ENCODE measurements at places on chromosomes 13 and 19. TPM values are rescaled to one million over a fixed set of nuclear protein-coding genes. Genes with fewer than 3 reads are reported as not detected.

GRCh38 chr13:112069845-112070251 is 2.9 kb downstream of the SOX1 start:
- no peak for DNase-seq

- DNase-seq = no peak
Measured at GRCh38 chr13:25899952-25900351, 151.9 kb downstream of the SHISA2 start.

GRCh38 chr13:110562036-110562597 is 595 bp upstream of the RAB20 start:
- DNase-seq = peak; percentile 58

DNA sequence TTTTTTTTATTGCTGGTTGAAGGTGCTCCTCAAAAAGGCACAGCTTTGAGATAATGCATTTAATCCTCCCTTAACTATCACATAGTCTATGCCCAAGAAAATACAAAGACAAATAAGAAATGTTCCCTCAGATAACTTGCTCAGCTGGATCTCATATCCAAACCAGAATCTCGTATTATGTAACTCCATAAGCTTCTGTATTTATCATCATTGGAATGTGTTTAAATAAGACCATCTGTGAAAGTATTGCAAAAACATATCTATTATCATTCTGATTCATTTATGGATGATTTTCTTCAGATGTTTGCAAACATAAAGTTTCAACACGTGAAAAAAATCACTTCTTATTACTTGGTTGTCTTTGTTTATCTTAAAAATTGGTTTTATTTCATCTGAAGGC is 190.9 kb downstream of the IRS2 start:
- no peak for DNase-seq

DNA sequence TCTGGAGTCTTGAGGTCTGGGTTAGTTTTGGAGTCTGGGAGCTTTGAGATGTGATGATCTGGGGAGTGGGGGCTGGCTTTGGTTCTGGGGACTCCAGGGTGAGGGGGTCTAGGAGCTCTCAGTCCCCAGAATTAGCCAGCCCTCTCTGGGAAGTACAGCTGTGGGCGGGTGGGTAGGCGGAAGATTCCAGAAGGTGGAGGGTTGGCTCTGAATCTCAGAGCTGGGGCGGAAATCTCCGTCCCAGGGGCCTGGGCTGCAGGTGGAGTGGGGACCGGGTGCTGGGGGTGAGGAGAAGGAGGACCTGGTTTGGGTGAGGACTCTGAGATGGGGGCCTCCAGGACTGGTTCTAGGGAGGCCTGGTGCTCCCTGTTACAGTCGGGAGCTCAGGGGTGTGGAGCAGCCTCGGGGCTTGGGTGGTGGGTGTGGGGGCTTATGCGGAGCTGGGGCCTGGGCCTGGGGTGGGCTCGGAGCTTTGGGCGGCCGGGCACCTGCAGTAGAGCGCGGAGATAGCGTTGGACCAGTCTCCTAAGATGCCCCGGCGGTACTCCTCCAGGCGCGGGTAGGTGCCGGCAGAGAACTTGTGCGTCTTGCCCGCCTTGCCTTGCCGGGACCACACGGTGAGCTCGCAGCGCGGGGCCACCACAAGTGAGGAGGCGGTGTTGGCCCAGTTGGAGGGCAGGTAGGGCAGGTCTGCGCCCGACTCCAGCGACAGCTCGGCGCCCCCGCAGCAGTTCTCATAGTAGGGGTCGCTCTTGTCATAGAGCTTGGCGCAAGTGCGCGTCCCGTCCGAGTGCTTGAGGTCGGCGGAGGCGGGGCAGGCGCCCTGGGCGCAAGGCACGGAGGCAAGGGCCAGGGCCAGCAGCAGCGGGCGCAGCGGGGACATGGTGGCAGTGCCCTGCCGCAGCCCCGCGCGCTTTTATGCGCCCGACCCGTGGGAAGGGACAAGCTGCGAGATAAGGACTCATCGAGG is at the start of gene SYCN:
Gene SYCN, minus strand, starts transcription at position 892 of the 970 bp plus-strand sequence. Its CDS starts 9 bp downstream, at position 883.
- no peak for DNase-seq

- DNase-seq = no peak
Measured at GRCh38 chr13:42035905-42036521, 12.4 kb upstream of the DGKH start.

DNA sequence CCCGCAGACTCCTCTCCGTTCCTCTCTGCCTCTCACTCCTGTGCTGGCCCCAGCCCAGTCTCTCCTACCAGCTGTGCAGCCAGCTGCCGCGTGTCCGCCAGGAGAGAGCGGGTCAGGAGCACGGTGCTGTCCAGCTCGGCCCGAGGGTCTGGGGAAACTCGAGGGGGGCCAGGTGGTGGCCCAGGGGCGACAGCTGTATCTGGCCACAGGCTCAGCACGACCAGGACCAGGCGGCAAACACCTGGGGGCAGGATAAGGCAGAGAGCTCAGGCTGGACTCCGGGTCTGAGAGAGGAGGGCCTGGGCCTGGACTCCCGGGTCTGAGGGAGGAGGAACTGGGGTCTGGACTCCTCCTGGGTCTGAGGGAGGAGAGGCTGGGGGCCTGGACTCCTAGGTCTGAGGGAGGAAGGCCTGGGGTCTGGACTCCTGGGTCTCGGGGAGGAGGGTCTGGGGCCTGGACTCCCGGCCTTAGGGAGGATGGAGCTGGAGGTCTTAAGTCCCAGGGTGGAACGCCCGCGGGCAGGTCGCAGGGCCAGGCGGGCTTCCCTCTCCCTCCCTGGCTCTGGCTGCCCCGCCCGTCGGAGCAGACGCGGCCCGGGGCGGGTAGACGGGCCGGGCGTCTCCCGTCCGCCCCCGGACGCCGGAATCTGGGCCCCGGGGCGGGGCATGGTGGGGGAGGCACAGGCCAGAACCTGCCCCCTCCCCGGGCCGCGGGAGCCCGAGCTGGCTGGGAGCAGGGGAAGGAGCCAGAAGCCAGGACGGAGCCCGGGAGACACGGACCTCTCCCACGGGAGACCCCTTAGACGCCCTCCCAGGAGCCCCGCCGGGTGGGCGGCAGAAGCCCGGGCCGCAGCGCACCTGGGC is 1.3 kb downstream of the IL11 start:
- peak; percentile 61 for DNase-seq

- no peak for DNase-seq
Measured at GRCh38 chr19:23509686-23510450, 114.6 kb upstream of the ZNF91 start.

GRCh38 chr13:103694471-103694870 is 628.3 kb upstream of the SLC10A2 start:
- peak; percentile 8 for DNase-seq

- DNase-seq = peak; percentile 94
Measured at GRCh38 chr19:6021878-6022569, 44.1 kb upstream of the RANBP3 start.

GRCh38 chr19:41131186-41131585 is 17.0 kb downstream of the CYP2F1 start:
- no peak for DNase-seq

DNA sequence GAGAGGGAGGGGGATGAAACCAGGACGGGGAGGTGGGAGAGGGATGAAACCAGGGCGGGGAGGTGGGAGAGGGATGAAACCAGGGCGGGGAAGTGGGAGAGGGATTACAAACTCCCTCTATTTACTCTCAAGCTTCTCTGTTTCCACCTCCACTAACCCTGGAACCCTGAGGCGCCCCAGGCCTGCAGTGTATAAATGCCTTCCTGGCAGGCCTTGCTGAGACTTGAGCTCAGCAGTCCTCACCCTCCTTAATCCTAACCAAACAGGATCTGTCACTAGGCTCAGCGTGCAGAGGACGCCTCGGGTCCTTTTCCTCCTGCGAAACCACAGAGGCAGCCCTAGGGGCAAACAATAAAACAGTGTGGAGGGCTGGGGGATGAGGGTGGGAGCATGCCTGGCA is 32.1 kb upstream of the OR1M1 start:
- DNase-seq = peak; percentile 63

GRCh38 chr13:33278913-33279312 is 6.6 kb downstream of the STARD13 start:
- DNase-seq = no peak

DNA sequence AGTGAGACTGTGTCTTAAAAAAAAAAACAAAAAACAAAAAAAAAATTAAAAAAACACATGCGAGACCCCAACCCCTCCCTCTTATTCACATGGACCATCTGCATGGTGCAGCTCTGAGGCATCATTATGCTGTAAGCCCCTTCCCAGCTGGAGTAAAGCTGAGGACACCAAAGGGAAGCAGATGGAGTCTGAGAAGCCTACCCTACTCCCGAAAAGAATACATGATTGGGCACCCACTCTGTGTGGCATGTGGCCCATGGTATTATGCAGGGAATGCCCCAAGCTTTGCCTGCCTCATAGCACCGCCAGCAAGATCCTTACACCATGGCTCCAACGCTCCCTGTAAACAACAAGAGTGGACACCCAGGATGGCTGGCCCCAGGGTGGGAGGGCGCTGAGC is 4.7 kb downstream of the PTH2 start:
- DNase-seq = no peak

- no peak for DNase-seq
Measured at GRCh38 chr13:101450749-101451130, 1.7 kb upstream of the ITGBL1 start.

DNA sequence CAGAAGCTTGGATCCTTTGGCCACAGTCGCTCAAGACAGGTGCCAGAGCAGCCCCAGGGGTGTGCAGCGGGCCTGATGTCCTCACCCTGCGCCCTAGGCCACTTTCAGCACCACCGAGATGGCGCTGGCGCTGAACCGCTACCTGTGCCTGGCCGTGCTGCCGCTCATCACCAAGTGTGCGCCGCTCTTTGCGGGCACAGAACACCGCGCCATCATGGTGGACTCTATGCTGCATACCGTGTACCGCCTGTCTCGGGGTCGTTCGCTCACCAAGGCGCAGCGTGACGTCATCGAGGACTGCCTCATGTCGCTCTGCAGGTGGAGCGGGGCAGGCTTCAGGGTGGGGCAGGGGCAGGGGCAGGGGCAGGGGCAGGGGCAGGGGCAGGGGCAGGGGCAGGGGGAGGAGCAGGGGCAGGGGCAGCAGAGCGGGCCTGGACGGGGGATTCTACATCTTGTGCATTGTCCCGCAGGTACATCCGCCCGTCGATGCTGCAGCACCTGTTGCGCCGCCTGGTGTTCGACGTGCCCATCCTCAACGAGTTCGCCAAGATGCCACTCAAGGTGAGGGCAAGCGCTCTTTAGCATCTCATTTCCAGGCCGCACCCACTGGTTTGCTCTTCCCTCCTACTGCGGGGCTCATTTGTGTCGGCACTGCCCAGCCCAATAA is 69.1 kb downstream of the RYR1 start:
- DNase-seq = no peak

GRCh38 chr19:30676990-30677679 is 305.0 kb downstream of the ZNF536 start:
- DNase-seq = no peak

GRCh38 chr19:29389495-29389894 is 136.3 kb upstream of the VSTM2B start:
- no peak for DNase-seq

DNA sequence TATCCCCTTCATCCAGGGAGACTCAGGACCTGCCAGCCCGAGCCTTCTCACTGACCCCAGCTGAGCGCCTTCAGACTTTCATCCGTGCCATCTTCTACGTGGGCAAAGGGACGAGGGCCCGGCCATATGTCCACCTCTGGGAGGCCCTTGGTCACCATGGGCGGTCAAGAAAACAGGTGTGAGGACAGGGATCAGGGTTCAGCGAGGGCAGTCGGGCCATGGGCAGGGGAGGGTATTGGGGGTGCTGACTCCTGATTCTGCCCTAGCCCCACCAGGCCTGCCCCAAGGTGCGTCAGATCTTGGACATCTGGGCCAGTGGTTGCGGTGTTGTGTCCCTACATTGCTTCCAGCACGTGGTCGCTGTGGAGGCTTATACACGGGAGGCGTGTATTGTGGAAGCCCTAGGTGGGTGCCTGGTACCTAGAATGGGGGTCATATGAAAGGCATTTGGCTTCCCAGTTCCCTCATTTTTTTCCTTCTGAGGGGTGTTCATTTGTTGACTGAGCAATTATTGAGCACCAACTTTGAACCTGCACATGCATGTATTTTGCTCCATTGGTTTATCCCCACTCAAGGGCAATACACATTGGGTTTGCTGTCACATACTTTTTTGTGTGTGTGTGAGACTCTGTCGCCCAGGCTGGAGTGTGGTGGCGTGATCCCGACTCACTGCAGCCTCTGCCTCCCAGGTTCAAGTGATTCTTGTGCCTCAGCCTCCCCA is 3.9 kb downstream of the ANKLE1 start:
- no peak for DNase-seq

DNA sequence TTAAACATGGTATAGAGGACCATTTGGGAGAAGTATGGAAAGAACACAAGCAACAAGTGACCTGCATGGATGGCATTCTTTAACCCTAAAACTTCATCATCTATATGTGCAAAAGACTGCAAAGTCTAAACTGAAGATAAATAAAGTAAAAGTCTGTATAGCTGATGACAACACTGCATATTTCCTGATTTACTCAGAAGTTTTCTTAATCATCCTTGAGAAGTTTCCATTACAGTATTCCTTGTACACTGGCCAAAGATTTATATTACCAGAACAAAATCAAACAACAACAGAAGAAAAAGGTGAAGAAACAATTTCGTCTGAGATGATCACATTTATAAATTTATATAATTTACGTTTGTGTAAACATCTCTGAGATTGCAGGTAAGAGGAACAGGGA is 805.7 kb downstream of the PCDH9 start:
- DNase-seq = no peak

GRCh38 chr13:67353941-67354340 is 123.8 kb upstream of the PCDH9 start:
- no peak for DNase-seq

DNA sequence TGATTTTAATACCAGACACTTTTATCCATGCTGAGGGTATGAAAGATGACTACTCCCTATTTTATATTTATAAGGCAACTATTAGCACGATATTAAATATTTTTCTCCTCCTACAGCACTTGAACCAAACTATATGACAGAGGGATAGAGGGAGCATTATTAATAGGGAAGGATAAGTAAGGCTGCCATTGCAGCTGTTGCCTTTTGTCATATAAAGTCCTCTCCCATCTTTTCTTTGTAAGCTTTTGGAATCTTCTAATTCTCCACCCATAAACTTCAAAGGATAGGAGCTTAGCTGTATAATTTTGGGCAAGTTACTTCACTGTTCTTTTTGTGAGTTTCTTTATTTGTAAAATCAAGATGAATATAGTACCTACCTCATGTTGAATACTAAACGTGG is 95.4 kb downstream of the ZMYM2 start:
- DNase-seq = peak; percentile 41

Gene ZNF486
- total RNA-seq = 9.5 TPM

Gene GET3
- 42.9 TPM for total RNA-seq

Gene GGN
- total RNA-seq = not detected

Gene GDF15
- total RNA-seq = 0.51 TPM

Gene ERICH6B
- not detected for total RNA-seq

Gene CYP2S1
- total RNA-seq = 11.0 TPM

Gene MLNR
- not detected for total RNA-seq

Gene KIRREL2
- total RNA-seq = 0.51 TPM

Gene GSX1
- total RNA-seq = not detected

Gene LRP3
- 24.4 TPM for total RNA-seq

Gene IGSF23
- total RNA-seq = not detected

Gene ZNF274
- 16.5 TPM for total RNA-seq

Gene ZSCAN4
- total RNA-seq = not detected

Gene EID2B
- total RNA-seq = 5.0 TPM

Gene ZNF444
- total RNA-seq = 8.0 TPM

Gene RHPN2
- total RNA-seq = 4.1 TPM

Gene PPM1N
- total RNA-seq = 1.4 TPM

Gene PPFIA3
- 9.7 TPM for total RNA-seq

Gene ZNF433
- total RNA-seq = 11.9 TPM

Gene SYCN
- total RNA-seq = not detected
